Endothelial cell (in vitro differentiated cells): ENCODE measurements at places on chromosomes 1 and 21.

DNA sequence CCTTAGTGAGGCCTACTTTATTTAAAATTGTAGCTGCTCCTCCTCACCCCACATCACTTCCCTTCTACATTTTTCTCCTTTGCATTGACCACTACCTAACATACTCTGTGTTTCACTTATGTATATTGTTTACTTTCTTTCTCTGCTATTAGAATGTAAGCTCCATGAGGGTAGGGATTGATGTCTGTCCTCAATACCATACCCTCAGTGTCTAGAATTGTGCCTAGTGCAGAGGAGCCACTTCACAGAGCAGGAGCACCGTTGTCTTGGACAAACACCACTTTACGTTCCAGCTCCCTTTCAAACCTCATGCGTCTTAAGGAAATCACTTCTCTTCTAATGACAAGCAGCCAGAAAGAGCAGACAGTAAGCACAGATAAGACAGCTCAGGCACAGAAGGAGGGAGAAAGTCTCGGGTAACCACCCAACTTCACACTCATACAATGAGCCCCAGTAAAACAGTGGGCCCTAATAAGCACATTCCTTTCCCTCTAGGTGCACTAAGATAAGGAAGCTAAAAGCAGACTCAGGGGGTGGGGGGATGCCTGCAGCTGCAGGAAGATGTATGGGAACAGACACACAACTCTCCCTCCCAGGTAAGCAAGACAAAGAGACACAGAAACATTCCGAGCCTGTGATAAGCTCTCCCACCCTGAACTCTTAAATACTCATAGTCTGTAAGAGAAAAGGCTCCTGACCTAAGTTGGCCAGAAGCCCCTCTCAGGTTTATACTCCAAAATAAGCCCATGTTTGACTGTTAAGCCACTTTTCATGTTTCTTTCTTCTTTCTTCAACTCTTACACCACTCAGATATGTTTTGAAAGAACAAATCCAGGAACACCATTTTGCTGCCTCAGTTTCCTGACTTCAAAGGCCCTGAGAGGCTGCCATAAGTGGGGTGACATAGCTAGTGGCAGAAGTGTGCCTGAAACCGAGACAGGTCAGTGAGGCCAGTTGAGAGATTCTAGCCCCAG lies 7.1 kb upstream of the PLEKHM2 start:
- DNase-seq = no peak

DNA sequence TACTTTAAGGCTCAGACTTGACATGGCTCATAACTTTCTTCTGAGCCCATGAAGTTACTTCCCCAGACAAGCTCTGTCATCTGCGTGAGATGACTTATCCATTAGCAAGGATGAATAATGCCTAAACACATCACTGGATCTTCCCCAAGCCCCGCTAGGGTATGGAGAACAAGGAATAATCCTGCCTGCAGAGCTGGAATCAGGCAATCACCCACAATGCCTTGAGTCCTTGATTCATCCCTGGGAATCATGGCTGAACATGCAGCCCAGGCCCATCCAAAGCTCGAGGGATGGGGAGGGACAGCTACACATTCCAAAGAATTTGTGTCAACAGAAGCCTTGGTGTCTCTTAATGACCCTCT lies 131.7 kb downstream of the PSMG1 start:
- DNase-seq = no peak

GRCh38 chr1:179816196-179816960 lies 61.2 kb downstream of the TOR1AIP2 start:
- DNase-seq = no peak

- no peak for DNase-seq
Measured at GRCh38 chr1:172781513-172782140, 122.7 kb downstream of the FASLG start.

GRCh38 chr1:229155472-229155871 lies 115.4 kb upstream of the RAB4A start:
- no peak for DNase-seq

DNA sequence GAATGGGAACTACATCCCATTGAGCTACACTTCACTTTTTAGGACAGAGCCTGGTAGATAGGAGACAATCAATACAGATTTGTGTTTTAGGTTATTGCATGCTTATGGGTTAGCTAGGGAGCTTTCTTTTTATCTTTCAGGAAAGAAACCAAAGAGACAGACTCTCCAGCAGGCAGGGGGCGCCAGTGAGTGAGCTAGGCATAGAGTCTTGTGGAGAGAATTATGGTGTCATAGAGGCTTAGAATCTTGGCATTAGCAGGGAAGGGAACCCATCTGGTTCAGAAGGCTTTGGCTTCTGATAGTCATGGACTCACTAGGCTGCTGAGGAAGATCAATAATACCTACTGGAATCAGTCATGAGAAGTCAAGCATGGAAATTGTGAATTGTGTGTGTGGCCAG lies at the start of gene SMCP:
TSS of gene SMCP (plus strand) at position 281 of the 400 bp plus-strand sequence. CDS start 6,101 bp downstream, outside the sequence.
- peak; percentile 46 for DNase-seq

GRCh38 chr1:12405325-12406210 lies 175.7 kb downstream of the VPS13D start:
- DNase-seq = no peak

- no peak for DNase-seq
Measured at GRCh38 chr1:162389021-162389818, 7.7 kb downstream of the C1orf226 start.

DNA sequence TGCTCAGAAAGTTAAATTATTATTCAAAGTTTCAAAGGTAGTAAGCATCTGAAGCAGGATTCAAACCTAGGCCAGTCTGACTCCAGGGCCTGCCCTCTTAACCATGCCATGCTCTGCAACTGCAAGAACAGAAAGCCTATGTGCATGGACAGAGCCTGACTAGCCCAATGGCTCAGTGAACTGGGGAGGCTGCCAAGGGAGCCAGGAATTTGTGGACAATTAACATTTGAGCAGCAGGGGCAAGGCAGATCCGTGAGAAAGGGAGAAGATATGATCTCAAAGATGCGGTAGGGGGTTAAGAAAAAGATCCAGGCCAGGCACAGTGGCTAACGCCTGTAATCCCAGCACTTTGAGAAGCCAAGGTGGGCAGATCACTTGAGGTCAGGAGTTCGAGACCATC lies 6.5 kb upstream of the ATP1A4 start:
- DNase-seq = no peak

DNA sequence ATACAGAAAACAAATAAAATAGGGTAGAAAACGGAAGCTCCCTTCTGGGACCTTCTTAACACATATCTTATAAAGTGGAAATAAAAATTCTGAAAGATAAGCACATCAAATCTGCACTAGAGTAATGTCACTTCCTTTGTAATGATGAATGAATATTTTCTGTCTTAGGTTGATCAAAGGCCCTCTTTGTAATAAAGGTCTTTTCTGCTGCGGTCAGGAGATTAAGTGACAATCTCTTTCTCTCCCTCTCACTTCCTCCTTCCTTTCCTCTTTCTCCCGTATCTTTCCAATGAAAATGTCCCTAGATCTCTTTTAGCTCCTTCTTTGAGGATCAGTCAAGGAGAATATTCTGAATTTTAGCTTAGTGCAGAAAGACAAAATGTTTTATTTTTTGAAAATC lies 33.8 kb downstream of the TMCO1 start:
- no peak for DNase-seq

GRCh38 chr1:188169971-188170370 lies 1341.2 kb downstream of the PLA2G4A start:
- DNase-seq = no peak

- no peak for DNase-seq
Measured at GRCh38 chr1:71885171-71885570, 397.2 kb downstream of the NEGR1 start.

DNA sequence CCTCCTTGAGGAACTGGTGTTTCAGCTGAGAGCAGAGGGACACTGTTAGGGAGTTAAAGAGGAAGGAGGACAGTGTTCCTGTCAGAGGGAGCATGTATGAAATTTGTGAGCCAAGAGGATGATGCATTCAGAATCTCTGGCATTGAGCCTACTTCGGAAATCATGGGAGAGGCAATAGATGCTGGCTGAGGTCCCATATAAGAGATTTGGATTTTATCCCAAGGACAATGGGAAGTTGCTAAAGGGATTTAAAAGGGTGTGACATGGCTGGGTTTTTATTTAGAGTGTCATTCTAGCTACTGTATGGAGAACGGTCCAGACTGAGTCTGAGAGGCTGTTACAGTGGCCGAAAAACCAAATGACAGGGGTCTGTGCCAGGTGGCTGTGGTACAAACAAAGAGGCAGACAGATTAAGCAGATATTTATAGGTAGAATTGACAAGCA lies 403.2 kb upstream of the B3GALT2 start:
- DNase-seq = no peak

DNA sequence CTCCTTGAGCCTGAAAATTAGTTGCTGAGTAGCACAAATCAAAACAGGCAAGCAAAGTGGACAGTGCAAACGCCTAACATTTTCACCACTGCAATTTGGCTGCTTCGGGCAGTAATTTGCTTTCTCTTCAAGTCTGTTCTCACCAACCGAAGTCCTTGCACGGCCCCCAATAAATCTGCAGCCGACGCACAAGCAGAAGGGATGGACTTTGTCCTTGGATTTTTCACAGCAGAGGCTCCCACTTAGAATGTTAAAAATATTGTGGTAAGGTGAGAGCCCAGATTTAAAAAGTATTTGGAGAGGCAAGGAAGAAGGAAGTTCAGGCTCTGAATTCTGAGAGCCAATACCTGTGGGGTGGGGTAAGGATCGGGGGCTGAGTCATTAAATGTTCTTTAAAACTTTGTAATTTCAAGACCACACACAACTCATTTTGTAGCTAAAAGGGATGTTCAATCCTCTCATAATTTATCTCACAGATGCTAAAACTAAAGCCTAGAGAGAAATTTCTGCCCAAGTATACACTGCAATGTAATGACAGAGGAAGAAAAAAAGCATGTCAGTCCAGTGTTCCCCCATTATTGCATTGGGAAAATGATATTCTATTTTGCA lies 6.2 kb downstream of the CD247 start:
- no peak for DNase-seq

GRCh38 chr1:221601166-221601565 lies 140.7 kb downstream of the DUSP10 start:
- DNase-seq = no peak
